Pulmonary artery endothelial cell (primary cell): ENCODE measurements at places on chromosomes 12 and 14. TPM values are rescaled to one million over a fixed set of nuclear protein-coding genes. Genes with fewer than 3 reads are reported as not detected.

IL31 gene
- total RNA-seq, result not detected in 2 replicates

CACNA1C gene
- not detected in 2 replicates for total RNA-seq

HCAR3 gene
- not detected in 2 replicates for total RNA-seq

SLC17A8 gene
- not detected in 2 replicates for total RNA-seq

ABCC9 gene
- total RNA-seq, result under 0.01 TPM in 1 of 2 replicates, not detected in the other

SLC39A5 gene
- total RNA-seq, result not detected in 2 replicates

CARMIL3 gene
- total RNA-seq, result under 0.01 and 0.04 TPM in 2 replicates

CLMN gene
- 3.6 and 4.8 TPM in 2 replicates for total RNA-seq

NEDD8 gene
- 219 and 229 TPM in 2 replicates for total RNA-seq

EEF1AKMT3 gene
- 5.4 and 6.3 TPM in 2 replicates for total RNA-seq

OR10A7 gene
- total RNA-seq, result not detected in 2 replicates

CMKLR1 gene
- 0.13 TPM in 1 of 2 replicates, not detected in the other for total RNA-seq

B4GALNT1 gene
- total RNA-seq, result 0.07 and 0.35 TPM in 2 replicates

LMNTD1 gene
- not detected in 2 replicates for total RNA-seq

OR6C2 gene
- not detected in 2 replicates for total RNA-seq

RERG gene
- 0.13 TPM in 1 of 2 replicates, not detected in the other for total RNA-seq

PTPN6 gene
- 0.13 and 0.60 TPM in 2 replicates for total RNA-seq
